ENCODE measurements at places on chromosomes 3 and 15.
A peak's percentile ranks its signal among the peaks of the same experiment; 100 is the strongest.

DNA sequence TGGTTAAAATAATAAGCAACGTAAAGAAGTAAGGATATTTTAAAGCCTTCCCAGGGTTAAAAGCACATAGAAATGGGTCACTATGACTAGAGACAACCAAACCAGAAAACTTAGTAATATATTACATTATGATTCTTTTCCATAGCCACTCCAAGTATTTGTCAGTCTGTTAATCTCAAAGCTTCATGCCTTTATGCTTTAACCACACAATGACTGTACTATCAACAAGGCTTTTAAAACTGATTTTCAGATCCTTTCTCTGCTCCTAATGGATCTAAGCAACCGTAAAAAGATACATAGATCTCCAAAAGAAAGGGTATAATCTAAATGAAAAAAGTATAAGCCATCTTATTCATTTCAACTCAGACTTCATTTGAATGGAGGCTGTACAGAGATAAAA is 14.4 kb downstream of the SECISBP2L start:
- DNase-seq: no peak

GRCh38 chr3:178318340-178318739 is 217.9 kb upstream of the KCNMB2 start:
- DNase-seq: no peak

DNA sequence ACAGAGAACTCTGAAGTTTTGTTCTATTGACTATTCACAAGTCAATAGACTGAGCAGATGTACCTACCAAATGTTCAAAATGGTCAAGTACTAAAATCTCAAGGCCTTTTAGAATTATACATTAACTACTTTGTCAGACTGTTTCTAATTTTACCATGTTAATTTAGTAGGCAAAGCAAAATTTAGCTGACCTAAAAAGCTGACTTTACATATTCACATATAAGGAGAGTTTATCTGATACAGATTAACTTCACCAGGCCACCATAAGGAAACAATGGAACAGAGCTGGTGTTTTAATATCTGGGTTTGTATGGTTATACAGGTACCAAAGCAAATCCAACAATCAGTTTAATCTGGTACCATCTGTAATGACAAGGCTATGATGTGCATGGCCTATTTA is 15.9 kb downstream of the GATM start:
- no peak for DNase-seq

DNA sequence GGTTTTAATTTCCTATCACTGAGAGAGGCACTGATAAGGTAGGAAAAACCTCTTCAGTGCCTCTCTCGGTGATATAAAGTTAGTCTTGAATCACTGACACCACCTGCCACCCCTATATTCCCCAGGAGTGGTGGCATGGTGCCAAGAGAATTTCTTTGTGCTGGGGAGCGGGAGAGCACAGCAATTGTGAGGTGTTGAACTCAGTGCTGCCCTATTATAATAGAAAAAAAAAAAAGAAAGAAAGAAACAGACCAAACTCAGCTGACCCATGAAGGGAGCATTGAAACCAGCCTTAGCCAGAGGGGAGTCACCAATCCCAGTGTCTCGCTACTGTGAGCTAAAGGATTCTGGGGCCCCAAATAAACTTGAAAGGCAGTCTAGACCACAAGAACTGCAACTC is 201.4 kb upstream of the STT3B start:
- no peak for DNase-seq

- no peak for DNase-seq
Measured at GRCh38 chr3:125141596-125142419, 70.7 kb downstream of the SLC12A8 start.

- no peak for DNase-seq
Measured at GRCh38 chr3:37130984-37131859, 43.2 kb downstream of the LRRFIP2 start.

- no peak for DNase-seq
Measured at GRCh38 chr3:116899253-116899652, 189.7 kb downstream of the TUSC7 start.

DNA sequence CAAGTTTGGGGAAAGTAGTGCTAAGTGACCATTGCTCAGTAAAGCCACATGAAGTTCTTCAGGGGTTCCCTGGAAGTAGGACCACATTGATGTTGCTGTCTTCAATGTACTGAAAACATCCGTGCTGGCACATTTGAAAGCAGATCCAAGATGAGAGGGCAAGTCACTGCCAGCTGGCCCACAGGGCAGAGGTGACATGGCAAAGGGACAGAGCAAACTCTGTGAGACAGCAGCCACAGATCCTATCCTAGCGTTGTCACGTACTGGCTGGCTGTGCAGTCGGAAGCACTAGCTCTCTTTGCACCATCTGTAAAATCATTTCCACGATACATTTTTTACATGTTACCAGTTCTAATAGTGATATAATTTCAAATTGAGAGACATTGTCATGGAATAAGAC is 13.8 kb downstream of the MUC13 start:
- DNase-seq: no peak

- no peak for DNase-seq
Measured at GRCh38 chr3:193333229-193333628, 45.3 kb downstream of the ATP13A5 start.

DNA sequence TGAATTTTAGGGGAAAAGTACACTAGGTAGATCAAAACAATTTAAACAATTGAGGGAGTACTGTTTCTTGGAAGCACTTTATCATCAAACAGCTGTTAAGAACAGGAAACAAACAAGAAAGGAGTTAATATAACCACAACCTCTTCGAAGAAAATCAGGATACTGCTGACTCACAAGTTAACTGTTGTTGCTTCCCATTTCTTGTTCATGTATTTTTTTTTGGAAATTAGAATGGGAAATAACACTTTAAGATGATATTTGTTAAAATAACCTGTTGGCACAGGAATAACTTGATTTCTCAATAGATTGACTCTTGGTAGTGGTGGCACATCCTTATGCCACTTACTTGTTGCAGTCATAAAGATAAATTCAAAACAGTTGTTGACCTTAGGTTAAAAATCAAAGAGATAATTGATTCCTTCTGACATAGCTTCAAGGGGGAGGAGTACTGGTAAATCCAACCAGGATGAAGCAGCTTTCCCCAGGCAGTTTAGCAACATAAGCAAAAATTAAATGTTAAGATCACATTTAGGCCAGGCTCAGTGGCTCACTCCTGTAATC is 3.3 kb downstream of the BNIP2 start:
- DNase-seq: peak; percentile 30
